Activated T-cell treated with anti-CD3 and anti-CD28 coated beads, Interleukin-2, amount 50 U/mL, for 4 hours (primary cell): ENCODE measurements at places on chromosomes 2 and 18.
A peak's percentile ranks its signal among the peaks of the same experiment; 100 is the strongest.

DNA sequence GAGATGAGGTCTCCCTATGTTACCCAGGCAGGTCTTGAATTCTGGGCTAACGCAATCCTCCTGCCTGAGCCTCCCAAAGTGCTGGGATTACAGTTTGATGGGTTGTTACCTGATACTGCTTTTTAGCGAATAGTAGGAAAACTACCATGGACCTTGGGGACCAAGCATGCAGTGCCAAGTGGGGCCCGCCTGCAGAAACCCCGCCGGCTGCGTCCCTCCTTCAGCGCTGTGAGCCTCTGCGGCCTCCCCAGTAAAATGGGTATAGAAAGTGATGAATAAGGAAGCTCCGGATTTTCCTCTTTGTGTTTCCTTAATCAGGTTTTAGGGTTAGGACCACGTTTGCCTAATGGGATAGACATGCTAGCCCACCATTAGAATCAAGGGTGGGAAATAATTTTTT lies 30.4 kb downstream of the RAMP1 start:
- no peak for DNase-seq

GRCh38 chr2:158935617-158936016 lies 32.8 kb upstream of the TANC1 start:
- DNase-seq: no peak

DNA sequence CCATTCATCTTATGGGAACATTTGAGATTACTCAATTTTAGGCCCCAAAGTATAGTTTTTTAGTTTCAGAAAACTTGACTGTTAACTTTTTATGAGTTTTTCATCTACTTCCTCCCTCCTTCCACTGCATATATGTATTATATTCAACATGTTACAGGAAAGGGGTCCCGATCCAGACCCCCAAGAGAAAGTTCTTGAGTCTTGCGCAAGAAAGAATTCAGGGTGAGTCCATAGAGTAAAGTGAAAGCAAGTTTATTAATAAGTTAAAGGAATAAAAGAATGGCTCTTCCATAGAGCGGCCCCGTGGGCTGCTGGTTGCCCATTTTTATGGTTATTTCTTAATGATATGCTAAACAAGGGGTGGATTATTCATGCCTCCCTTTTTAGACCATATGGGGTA lies 172.6 kb downstream of the MCFD2 start:
- no peak for DNase-seq

DNA sequence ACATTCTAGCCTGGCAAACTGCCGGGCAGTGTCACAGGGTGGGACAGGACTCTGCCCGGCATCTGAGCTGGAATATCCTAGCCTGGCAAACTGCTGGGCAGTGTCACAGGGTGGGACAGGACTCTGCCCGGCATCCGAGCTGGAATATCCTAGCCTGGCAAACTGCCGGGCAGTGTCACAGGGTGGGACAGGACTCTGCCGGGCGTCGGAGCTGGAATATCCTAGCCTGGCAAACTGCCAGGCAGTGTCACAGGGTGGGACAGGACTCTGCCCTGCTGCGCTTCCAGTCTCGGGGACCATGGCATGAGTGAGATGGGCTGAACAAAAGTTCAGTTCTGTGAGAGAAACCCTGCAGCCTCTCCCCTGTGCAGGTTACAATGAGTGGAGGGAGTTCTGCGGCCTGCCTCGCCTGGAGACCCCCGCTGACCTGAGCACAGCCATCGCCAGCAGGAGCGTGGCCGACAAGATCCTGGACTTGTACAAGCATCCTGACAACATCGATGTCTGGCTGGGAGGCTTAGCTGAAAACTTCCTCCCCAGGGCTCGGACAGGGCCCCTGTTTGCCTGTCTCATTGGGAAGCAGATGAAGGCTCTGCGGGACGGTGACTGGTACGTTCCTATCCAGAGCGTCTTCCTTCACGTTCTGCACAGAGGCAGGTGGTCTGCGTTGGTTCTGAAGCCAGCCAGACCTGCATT lies 80.3 kb downstream of the TPO start:
- DNase-seq: no peak

- peak; percentile 77 for DNase-seq
Measured at GRCh38 chr18:24397694-24398368, at the start of gene OSBPL1A. OSBPL1A (minus strand) TSS chr18:24397824; CDS start chr18:24377533, 20,291 bp downstream.

GRCh38 chr2:113716291-113716690 lies 40.2 kb downstream of the SLC35F5 start:
- DNase-seq: no peak
